ENCODE measurements at places on chromosomes 13 and 19.
A peak's percentile ranks its signal among the peaks of the same experiment; 100 is the strongest.

- peak; percentile 56 for DNase-seq
Observed at GRCh38 chr19:29771708-29772414, 39.9 kb upstream of the CCNE1 start.

- DNase-seq = peak; percentile 25
Observed at GRCh38 chr19:49409441-49410029, 13.7 kb downstream of the PTH2 start.

GRCh38 chr13:80082396-80083080, 258.4 kb downstream of the SPRY2 start:
- no peak for DNase-seq

GRCh38 chr13:73462241-73462640, 403.4 kb downstream of the KLF5 start:
- DNase-seq = no peak

GRCh38 chr13:99941911-99942310, 29.7 kb downstream of the ZIC5 start:
- DNase-seq = no peak

- DNase-seq = no peak
Observed at GRCh38 chr13:72463561-72463960, 263.9 kb downstream of the MZT1 start.

DNA sequence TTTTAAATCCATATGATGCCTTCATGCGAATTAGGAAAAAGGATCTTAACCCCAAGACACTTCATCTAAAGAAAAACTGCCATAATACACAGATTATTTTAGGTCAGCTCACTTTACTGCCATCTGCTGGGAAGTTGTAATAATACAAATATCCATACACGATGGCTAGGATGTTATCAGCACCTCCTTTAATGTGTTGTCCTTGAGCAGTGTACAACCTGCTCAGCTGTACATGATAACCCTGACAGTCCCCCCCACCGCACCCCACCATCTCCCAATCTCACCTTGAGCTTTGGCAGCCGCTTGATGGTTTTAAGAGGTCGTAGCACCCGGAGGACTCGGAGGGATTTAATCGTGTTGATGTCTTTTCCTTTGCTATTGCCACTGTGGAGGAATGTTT, 112.2 kb downstream of the IER2 start:
- DNase-seq = peak; percentile 74

GRCh38 chr13:20160306-20161274, at the start of gene GJA3:
Gene GJA3 (minus strand): TSS chr13:20161052. CDS start chr13:20143288, 17,764 bp downstream.
- no peak for DNase-seq

DNA sequence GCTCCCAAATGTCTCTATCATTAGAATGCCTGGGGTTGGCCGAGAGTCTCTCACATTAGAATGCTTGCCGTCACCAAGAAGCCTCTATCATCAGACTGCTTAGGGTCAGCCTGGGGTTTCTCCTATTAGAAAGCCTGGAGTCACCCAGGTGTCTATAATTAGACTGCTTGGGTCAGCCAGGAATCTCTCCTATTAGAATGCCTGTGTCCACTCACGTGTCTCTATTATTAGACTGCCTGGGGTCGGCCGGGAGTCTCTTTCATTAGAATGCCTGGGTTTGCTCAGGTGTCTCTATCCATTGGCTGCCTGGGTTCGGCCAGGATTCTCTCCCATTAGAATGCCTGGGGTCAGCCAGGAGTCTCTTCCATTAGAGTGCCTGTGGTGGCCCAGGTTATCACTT, 1453.1 kb downstream of the UQCRFS1 start:
- no peak for DNase-seq

GRCh38 chr13:51773515-51773914, 30.4 kb downstream of the DHRS12 start:
- no peak for DNase-seq

DNA sequence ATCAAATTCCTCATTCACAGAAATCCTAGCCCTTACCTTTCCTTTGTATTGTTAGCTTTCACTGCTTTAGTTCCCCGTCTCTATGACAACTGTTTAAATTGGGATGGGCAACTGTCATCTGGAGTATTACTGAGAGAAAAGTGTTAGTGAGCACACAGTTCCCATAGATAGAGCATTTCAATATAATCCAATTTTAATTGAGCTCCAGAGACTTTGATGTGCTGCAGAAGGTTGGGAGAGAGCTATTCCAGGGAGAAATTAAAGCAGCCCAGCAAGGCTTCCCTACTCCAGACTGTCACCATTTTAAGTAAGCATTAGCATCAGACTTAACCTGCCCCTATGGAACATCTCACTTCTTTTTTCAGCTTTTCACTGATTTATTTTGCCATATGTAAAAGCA, 55.0 kb upstream of the MAB21L1 start:
- DNase-seq = no peak

GRCh38 chr19:37669450-37669914, 14.2 kb upstream of the ZFP30 start:
- no peak for DNase-seq

Measured in hematopoietic multipotent progenitor cell treated with erythropoietin and hydrocortisone succinate and interleukin-3 and kit ligand, for 8 days (in vitro differentiated cells).